ENCODE measurements at places on chromosomes 16 and 17.
A peak's percentile ranks its signal among the peaks of the same experiment; 100 is the strongest.

- no peak for DNase-seq
Measured at GRCh38 chr16:10852286-10852685, 24.7 kb upstream of the CIITA start.

GRCh38 chr17:64500862-64501765 is 4.3 kb upstream of the POLG2 start:
- no peak for DNase-seq

DNA sequence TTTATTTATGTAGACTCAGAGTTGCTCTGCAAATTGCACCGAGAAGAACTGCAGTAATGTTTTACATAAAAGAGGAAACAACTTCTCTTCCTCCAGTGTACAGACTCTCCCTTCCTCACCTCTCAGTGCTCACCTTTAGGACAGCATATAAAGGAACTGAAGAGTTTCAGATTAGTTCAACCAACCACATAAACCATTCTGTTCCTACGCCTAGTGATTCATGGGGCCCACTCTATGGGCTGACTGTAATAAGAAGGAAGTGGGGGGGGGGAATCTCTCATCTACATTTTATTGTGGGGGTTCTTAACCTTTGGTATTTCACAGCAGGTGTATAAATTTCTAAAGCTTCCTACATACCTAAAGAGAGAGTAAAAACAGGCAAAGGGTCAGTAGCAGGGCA is 18.3 kb downstream of the ZSWIM7 start:
- DNase-seq: peak; percentile 23

- no peak for DNase-seq
Measured at GRCh38 chr17:59443106-59443505, 111.7 kb downstream of the YPEL2 start.

DNA sequence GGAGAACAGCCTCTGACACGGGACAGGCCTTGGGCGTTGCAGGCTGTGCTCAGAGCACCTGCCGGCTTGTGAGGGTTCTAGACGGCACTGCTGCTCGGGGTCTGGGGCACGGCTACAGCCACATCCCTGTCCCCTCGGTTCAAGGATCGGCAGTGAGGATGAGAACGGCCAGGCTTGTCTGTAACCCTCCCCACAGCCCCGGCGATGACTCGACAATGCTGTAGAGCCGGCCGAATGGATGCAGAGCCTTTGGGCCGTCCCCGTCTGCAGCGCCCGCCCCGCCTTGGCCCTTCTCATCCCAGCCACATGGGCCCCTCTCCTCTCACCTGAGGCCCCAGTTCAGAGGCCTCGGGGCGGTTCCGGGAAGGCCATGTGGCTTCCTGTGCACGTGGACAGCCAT is 49.0 kb upstream of the METRNL start:
- DNase-seq: no peak

DNA sequence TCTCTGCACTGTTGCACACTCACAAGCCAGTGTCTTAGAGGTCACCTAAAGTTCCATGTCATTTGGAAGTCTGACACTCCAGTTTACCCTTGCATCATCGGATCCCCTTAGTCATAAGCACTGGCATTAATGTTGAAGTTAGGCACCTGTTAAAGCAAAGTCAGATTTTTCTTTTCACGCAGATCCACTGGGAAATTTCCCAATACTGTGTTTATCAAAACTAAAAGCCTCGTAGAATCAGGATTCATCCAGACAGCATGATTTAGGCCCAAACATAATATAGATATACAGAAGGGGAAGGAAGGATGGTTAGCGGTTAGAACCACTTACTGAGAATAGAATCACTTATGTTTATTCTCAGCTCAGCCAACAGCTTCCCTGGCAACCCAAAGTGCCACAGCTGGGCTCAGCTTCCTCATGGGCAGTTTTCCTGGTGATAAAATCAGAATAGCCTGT is 30.1 kb upstream of the HAPSTR1 start:
- DNase-seq: no peak

DNA sequence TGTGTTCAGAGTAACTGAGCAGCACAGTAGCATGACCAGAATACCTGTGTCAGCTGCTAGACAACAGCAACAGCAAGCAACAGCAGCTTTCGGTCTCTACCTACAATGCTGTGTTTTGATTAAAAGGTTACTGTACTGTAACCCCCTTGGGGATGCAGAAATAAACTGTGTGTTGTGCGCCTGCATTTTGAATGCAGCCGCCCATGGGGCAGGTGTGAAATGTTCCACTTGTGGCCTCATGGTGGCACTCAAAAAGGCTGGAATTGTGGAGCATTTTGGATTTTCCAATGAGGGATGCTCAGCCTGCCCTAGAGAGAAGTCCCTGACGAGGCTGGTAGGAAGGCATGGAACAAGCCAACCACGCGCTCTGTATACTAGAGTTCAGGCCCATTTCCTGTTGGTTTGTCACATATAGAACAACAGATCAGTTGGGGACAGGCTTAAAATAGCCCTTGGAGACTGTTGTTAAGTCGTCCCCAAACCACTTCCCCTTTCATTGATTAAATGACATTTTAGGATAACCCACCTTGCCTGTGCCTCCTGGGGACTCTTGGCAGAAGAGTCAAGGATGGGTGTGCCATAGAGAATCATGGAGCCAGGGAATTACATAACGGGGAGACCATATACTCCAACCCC is 27.1 kb downstream of the SCPEP1 start:
- peak; percentile 73 for DNase-seq

- no peak for DNase-seq
Measured at GRCh38 chr17:34847938-34848337, 113.3 kb downstream of the CCT6B start.

- no peak for DNase-seq
Measured at GRCh38 chr17:2347805-2348685, 10.7 kb downstream of the SGSM2 start.

DNA sequence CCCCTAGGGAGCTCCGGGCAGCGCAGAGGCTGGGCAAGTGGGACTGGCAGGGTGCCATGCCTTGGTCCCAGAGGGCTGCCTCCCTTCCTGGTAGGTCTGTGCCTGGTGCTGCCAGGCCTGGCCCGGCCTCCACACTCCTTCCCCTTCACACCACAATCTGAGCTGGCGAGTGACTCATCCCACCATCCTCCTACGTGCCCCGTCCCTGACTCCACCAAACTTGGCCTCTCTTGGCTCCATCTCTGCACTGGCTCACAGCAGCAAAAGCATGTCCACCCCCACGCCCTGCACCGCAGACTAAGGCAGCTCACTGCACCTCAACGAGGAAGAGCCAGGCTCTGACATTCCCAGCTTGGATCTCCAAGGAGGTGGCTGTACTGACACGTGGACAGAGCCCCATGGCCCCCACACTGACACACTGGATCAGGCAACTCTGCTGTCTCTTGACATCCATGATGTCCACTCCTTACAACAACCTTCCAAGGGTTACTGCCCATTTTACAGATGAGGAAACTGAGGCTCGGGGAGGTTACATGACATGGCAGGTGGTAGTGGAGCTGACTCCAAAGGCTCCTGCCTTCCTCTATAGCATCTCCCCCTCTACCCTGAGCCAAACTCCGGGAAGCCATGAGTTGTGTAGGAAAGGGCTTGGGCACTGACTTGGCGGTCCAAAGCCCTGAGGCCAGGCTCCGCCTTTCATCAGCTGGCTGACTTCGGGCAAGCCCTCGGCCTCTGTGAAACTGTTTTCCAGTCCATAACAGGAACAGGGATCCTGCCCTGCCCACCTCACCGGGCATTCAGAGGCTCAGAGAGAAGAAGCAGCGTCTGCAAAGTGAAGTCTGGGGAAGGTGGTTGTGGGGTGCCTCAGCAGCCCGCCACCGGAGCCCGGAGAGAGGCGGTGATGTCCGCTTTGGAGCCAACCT is 20.1 kb upstream of the KRT19 start:
- no peak for DNase-seq

GRCh38 chr16:68778551-68779231 is 41.6 kb downstream of the CDH1 start:
- no peak for DNase-seq

GRCh38 chr16:67939507-67940445 is 3.1 kb upstream of the PSMB10 start:
- DNase-seq: no peak

DNA sequence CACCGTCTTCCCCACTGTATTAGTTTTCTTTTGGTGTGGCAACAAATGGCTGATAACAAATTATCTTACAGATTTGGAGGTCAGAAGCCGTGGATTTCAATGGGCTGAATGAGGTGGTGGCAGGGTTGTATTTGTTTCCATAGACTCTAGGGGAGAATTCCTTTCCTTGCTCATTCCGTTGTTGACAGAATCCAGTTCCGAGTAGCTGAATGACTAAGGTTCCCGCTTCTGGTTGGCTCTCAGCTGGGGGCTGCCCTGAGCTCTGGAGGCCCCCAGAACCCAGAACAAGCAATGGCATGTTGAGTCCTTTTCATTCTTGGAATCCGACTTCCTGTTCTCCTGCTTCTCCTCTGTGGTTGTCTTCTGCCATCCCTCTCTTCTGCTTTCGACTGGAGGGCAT is 280.4 kb downstream of the SNX29 start:
- DNase-seq: no peak

GRCh38 chr16:53558710-53559109 is 55.7 kb upstream of the AKTIP start:
- DNase-seq: no peak

GRCh38 chr17:7610641-7611040 is 4.1 kb downstream of the FXR2 start:
- DNase-seq: no peak

DNA sequence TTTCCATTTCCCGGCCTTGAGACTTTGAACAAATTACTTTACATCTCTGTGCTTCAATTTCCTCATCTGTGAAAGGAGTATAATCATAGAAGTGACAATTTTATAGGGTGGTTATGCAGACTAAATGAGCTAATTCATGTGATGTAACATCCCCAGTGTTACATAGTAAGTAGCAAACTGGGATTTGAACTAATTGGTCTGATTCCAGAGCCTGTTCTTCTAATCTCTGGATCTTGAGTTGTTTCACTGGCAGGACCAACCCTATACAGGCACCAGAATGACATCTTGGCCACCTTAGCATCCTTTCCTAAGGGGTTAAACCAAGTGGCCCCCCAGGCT is 77.7 kb downstream of the AATF start:
- no peak for DNase-seq

- no peak for DNase-seq
Measured at GRCh38 chr16:19751478-19752385, 33.7 kb downstream of the IQCK start.

- DNase-seq: no peak
Measured at GRCh38 chr16:82699711-82700495, 73.1 kb downstream of the CDH13 start.

DNA sequence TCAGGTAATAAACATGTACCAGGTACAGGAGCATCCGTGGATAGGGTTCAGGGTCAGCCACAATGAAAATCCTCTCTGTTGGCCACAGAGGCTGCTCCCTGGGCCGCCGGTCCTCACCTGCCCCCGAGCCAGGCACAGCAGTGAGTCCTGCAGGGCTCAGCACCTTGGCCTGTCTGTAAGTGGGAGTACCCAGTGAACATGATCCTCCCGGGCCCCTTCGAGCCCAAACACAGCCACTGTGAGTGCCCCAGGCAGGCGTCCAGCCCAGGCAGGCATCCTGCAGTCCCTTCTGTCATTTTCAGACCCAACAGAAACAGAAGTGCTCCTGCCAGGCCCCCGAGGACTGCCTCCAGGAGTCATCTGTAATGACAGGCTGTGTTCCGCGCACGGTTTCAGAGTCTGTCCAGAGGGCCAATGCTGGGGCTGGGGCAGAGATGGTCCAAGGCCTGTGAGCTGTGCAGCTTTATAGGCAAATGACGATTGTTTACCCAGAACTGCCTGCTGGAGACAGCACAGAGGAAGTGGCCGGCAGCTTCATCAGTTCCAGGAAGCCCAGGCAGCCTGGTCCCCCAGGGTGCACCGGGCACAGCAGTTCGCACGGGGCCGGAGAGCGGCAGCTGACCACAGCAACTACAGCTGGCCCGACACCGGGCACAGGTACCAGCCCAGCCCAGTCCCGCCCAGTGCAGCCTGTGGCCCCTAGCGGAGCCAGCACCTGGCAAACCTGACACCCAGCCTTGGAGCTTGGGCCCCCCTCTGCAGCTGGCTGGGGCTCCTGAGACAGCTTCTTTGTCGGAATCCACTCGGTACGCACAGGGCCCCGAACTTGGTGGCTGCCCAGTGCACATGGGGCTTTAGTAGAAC is 13.2 kb downstream of the SLC7A5 start:
- peak; percentile 63 for DNase-seq

- DNase-seq: no peak
Measured at GRCh38 chr17:32591405-32591804, 104.6 kb downstream of the CDK5R1 start.

DNA sequence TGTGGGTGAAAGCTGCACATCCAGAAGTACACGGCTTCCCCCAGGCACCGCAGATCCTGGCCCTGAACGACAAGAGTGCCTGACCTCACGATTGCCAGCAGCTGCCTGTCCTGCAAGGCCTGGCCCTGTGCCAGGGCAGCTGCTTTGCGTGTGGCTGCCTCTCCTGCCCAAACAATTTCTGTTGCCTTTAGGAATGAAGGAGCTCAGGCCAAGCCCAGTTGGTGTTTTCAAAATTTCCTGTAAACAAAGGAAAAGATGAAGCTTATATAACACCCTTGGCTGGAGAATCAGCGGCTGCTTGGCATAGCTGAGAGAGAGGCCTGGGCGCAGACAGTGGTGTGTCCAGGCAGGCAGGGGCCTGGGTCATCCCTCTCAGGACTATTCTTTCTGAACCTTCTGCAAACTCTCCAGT is 11.7 kb upstream of the SLC47A2 start:
- no peak for DNase-seq

DNA sequence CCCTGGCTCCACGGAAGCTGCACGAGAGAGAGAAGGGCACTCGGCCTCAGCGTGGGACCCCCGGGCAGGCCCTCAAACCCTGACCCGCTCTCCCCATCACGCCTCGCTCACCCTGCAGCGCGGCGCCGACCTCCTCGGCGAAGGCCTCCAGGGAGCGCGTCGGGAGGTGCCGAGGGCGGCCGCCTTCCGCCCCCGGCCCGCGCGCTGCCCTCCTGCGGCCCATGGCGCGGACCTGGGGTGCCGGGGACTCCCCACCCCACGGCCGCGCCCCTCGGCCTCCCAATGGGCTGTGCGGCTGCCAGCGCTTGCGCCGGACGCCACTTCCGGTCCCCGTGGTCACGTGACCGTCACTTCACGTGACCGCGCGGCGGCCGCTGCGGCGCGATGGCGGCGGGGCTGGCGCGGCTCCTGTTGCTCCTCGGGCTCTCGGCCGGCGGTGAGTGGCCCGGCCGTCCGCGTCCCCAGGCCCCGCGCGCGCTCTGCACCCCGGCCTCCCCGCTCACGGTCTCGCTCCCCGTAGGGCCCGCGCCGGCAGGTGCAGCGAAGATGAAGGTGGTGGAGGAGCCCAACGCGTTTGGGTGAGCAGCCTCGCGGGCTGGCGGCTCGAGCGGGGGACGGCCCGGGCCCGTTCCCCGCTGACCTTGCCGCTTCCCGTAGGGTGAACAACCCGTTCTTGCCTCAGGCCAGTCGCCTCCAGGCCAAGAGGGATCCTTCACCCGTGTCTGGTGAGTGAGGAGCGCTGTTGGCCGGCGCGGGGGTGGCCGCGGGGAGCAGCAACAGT is at the start of the genes GNPTG and TSR3:
GNPTG (plus strand) TSS at position 350 of the 781 bp plus-strand sequence; CDS start at position 385, 35 bp downstream.
TSR3 (minus strand) TSS at position 297 of the 781 bp plus-strand sequence; CDS start at position 223, 74 bp downstream.
- DNase-seq: peak; percentile 78

Data from germinal center (tissue), 1 donor.